ENCODE measurements at places on chromosomes 16 and 17. TPM values are rescaled to one million over a fixed set of nuclear protein-coding genes. Genes with fewer than 3 reads are reported as not detected.

DNA sequence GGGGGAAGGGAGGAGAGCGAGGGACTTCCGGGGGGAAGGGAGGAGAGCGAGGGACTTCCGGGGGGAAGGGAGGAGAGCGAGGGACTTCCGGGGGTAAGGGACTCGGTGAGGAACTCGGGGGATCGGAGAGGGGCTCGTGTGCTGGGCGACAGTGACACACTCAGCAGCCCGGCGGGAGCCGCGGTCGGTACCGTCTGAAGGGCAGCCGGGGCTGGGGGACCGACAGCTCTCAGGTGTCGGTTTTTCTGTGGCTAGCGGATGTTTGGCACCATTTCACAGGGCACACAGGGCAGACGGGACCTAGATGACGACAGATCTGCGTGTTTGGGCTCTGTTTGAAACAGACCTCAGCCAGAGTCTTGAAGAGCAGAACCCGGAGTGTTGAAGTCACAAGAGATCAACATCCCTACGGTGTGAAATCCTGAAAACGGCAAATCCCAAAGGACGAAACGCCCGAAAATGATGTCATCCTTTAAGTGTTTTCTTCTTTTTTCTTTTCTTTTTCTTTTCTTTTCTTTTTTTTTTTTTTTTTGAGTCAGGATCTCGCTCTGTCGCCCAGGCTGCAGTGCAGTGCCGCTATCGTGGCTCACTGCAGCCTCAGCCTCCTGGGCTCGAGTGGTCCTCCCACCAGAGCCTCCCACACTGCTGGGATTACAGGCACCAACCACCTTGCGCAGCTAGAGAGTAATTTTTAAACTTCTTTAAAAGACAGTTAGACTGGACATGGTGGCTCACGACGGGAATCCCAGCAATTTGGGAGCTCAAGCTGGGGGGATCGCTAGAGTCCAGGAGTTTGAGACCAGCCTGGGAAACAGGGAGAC is 23.9 kb downstream of the ZNF778 start:
- peak; percentile 90 for DNase-seq

DNA sequence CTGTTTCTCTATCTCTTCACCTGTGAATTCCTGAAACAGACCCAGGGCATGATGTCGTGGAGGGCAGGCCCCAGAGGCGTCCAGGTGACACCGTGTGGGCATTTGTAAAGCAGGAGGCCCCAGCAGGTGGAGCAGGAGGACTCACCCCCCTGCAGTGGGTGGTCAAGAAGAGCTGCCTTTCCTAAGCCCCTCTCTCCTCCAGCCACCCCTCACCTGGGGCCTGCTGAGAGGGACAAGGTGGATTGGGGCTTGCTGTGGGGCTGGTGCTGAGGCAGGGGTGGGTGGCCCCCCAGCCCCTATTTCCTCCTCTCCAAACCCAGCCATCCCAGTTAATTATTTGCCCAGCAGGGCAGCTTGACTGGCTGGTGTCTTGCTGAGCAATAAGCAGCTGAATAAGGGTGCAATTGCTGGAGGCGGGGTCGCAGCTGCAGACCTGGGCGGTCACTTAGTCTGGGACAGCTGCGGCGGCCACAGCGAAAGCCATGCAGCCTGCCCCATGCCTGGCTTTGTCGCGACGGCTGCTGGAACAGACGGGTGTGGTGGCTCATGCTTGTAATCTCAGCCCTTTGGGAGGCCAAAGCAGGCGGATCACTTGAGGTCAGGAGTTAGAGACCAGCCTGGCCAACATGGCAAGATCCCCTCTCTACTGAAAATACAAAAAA is 56.4 kb downstream of the JPH3 start:
- no peak for DNase-seq

GRCh38 chr16:2842340-2843000 is 12.4 kb downstream of the ZG16B start:
- peak; percentile 84 for DNase-seq

The PYDC1 gene
- total RNA-seq = not detected

- DNase-seq = no peak
These were observed 91.4 kb upstream of the CCL2 start for GRCh38 chr17:34163646-34164045.

- no peak for DNase-seq
These were observed 39.8 kb upstream of the XYLT1 start for GRCh38 chr16:17510567-17510966.

DNA sequence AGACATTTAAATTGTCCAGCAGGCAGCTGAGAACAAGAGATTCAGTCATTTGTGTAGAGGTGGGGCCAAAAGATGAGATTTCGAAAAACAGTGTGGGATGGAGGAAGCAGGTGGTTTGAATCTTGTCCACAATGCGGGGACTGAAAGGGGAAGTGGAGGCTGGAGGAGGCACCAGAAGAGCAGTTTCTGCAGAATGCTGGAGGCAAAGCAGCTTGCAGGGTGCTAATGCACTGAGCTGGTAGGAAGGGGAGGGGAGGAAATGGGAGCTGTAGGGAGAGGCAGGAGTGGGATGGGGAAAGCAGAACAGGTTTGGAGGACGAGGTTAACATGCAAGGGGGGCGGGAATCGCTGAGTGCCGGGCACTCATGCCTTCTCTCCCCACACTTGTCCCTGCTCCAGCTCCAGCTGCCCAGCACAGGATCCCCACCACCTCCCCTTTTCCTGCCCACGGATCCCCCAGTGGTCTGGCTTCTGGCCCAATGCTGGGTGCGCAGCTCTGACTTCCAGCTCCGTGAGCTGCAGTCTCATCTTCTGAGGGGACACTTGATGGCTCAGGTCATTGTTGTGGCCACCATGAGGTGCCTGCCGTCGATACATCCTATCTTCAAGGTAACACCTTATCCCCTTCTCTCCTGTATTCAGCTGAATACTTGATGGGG is 9.4 kb downstream of the C17orf100 start:
- no peak for DNase-seq

The DUSP3 gene
- 159 TPM for total RNA-seq

DNA sequence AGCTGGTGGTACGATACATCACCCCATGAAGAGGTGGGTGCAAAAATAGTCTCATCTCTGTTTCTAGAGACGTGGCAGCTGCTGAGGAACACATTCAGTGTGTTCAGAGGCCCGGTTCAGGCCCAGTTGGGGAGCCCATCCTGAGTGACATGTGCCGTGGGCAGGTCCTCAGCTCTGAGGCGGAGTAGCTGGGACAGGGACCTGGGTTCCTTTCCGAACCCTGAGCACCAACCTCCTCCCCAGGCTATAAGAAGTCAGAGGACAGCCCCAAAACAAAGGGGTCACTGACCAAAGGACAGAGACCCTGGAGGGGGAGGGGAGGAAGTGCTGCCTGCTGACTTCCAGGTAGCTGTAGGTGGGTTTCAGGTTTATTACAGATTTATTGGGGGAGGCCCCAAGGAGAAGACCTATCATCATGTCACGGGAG is 5.1 kb downstream of the LDHD start:
- DNase-seq = no peak

The ORAI3 gene
- 14.6 TPM for total RNA-seq

GRCh38 chr17:64190472-64190871 is 60.5 kb upstream of the ERN1 start:
- DNase-seq = no peak

The NME1 gene
- 27.8 TPM for total RNA-seq

- DNase-seq = no peak
These were observed 497.5 kb upstream of the SALL1 start for GRCh38 chr16:51648526-51648925.

DNA sequence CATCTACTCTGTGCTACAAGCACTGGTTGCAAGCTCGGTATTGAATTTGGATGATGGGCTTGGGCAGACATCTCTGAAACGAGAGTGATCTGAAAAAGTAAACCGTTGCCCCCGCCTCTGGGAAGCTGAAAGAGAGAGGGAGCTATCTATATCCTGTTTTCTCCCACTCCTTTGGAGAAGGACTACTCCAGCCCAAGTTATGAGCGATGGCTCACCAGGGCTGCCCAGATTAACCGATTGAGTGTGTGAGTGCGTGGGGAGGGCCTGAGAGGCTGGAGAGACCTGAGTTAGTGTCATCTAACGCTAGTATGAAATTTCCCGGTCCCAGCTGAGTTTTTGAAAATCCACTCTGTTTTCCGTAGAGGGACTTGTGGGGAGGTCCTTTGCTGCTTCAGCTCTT is 11.5 kb downstream of the MGAT5B start:
- no peak for DNase-seq

DNA sequence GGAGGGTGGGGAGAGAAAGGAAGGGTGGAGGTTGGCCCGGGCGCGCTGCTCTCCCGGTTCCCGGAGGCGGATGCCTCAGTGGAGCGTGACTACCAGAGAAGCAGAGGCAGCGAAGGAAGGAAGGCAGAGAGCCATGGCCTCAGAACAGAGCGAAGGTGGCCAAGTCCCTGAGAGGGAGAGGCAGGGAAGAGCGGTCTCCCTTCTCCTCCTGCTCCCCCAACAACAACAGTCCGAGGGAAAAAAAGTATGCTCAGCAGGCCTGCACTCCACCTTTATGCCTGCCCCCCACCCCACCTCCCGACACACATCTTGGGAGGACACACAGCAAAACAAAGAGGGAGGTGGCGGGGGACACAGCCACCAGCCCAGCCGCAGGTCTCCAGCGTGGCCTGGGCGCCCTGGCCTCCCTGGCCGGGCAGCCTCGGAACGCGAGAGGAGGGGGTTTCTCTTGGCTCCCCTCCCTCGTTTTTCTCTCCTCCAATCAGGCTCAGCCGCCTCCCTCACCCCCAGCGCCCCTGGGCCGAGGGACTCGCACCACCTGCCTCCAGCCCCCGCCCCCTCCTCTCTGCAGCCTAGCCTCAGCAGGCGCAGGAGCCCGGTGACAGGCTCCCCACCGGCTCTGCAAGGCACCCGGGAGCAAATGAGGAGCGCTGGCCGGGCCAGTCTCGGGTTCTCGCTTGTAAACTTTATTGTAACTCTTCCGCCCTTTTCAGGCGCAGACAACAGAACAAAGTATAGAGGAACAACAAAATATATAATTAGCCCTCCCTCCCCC is 1.1 kb upstream of the HOXB7 start:
- no peak for DNase-seq

- no peak for DNase-seq
These were observed 47.4 kb upstream of the NUDT7 start for GRCh38 chr16:77674888-77675287.

- no peak for DNase-seq
These were observed 4.4 kb upstream of the FOXJ1 start for GRCh38 chr17:76145231-76146052.

DNA sequence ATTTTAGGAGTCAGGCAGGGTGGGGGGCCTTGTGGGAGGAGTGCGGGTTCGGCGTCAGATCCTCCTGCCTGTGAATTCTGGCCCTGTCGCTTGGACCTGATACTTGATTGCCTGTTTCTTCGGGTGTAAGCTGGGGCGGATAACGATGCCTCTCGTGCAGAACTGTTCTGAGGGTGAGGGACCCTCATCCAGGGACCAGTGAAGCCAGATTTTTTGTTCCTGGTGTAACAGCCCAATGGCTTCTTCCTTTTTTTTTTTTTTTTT is 1.3 kb downstream of the TBCD start:
- no peak for DNase-seq

The PPY gene
- not detected for total RNA-seq

DNA sequence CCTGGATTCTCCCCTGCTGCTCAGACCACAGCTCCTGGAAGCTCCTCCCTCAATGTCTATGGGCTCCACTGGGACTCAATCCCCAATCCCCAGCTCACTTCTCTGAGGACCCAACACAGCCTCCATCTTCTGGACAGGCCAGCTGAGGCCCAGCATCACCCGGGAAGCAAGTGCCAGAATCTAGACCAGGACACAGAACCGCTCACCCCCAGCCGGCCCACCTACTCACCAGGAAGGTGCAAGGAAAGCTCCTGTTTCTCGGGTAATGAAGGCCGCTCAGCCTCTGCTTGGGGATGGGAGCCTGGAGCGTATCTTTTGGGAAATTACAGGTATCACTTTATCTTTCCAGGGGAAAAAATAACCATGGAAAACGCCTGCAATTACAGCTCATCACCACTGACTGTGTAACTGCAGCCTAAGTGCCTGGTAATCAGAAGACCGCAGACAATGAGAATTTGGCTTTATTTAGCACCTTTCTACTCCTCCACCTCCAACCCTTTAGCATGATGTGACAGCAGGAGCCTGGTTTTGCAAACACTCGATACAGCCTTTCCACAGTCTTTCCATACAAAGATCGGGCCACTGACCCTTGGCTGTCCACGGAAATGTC is 49.6 kb upstream of the RPL38 start:
- no peak for DNase-seq

- DNase-seq = no peak
These were observed 79.9 kb upstream of the HSBP1 start for GRCh38 chr16:83727751-83728352.

The CD2BP2 gene
- total RNA-seq = 50.9 TPM

- DNase-seq = no peak
These were observed 877 bp upstream of the KREMEN2 start for GRCh38 chr16:2963074-2963722.

- peak; percentile 75 for DNase-seq
These were observed 67.9 kb downstream of the N4BP1 start for GRCh38 chr16:48542020-48542473.

The PRMT7 gene
- 29.9 TPM for total RNA-seq

DNA sequence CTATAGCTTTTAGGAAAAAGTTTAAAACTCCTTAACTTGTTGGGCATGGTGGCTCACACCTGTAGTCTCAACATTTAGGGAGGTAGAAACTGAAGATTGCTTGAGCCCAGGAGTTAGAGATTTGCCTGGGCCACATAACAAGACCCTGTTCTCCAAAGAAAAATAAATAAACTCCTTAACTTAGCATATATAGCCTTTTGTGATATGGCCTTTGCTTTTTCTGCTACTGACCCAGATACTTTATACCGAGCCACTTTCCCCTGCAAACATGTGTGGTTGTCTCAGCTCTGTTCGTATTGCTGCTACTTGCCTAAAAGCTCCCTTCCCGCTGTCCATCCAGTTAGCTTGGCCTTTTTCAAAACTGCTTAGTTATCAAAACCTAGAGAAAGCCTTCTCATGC is 51.0 kb downstream of the GAN start:
- no peak for DNase-seq

GRCh38 chr17:17738901-17739300 is 57.6 kb downstream of the RAI1 start:
- DNase-seq = no peak

All from right cardiac atrium (tissue), 5 donors.